Left lung (tissue), 14 donors: ENCODE measurements at places on chromosomes 5 and 9. TPM values are rescaled to one million over a fixed set of nuclear protein-coding genes. Genes with fewer than 3 reads are reported as not detected.

Gene ABLIM3
- total RNA-seq: 33.2 TPM

DNA sequence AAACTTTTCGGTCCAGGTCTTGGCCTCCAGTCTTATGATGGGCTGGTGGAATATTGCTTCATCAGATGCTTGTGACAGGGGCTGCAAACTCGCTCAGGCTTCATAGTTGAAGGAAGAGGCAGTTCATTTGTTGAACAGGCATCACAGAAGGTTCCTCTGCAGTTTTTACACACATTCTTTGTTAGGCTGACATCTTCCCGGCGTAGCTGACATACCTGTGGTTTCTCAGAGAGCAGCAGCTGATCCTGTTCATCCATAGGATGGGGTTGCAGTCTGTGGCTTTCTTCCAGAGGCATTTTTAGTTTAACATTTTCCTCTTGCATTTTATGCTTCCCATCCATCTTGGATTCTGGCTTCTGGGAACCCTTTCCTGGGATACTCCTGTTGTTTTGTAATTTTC, 1255.2 kb downstream of the EFNA5 start:
- no peak overlapping the region for H3K4me3 ChIP-seq
- no peaks in the 10 kb centered on the region for H3K36me3 ChIP-seq
- H3K27ac ChIP-seq: no peak overlapping the region
- DNase-seq: no peak
- no peaks in the 10 kb centered on the region for H3K4me1 ChIP-seq

GRCh38 chr5:33409435-33410170, 31.2 kb upstream of the TARS1 start:
- H3K4me1 ChIP-seq: no peaks in the 10 kb centered on the region
- no peaks in the 10 kb centered on the region for H3K36me3 ChIP-seq
- H3K4me3 ChIP-seq: no peak overlapping the region
- DNase-seq: no peak

GRCh38 chr5:131999441-132000240, 11.8 kb downstream of the ACSL6 start:
- H3K36me3 ChIP-seq: no peaks in the 10 kb centered on the region
- no peaks in the 10 kb centered on the region for H3K4me1 ChIP-seq
- no peak overlapping the region for H3K4me3 ChIP-seq
- H3K27me3 ChIP-seq: no peaks in the 10 kb centered on the region

DNA sequence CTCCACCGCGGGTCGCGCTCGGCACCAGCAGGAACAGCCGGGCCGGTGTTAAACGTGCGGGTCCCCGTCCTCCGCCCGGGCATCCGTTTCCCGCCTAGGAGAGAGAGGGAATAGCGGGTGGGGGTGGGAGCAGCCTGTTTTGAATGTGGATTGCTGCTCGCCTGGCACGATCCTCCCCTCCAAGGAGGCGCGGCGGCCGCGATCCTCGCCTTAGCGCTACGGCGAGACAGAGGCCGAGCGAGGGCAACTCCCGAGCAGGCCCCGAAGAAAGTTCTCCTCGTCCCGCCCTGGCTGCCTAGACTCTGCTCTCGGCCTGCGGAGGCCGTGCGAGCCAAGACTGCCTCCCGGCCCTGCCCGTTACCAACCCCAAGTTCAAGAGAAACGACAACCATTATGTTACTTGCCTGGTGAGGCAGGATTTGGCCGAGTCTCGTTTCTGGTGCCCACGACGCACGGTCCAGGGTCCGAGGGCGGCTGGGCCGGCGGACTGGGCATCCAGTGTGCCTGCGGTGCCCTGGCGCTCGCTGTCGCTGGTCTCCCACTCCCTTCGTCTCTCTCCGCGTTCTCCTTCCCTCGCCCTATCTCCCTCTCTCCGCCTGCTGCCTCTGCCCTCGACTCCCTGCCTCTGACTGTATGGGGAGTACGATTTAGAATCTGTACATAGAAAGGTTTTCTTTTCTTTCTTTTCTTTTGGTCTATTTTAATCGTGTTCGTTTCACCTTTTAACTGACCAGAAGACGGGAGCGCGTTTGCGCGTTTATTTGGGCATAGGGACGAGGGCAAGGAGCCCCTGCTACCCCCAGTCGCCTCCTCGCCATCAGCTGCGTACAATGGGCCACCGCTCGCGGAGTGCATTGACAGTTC, 724 bp downstream of the NR2F1-AS1 start:
- no peaks in the 10 kb centered on the region for H3K36me3 ChIP-seq
- DNase-seq: no peak
- peaks cover 97% of the 10 kb centered on the region for H3K27me3 ChIP-seq
- H3K4me1 ChIP-seq: peaks cover 41% of the 10 kb centered on the region

- peak overlapping the region; percentile 30 for H3K27ac ChIP-seq
- H3K4me1 ChIP-seq: no peaks in the 10 kb centered on the region
- no peak overlapping the region for H3K4me3 ChIP-seq
- DNase-seq: no peak
Observed at GRCh38 chr9:107639426-107639825, 149.9 kb upstream of the KLF4 start.

DNA sequence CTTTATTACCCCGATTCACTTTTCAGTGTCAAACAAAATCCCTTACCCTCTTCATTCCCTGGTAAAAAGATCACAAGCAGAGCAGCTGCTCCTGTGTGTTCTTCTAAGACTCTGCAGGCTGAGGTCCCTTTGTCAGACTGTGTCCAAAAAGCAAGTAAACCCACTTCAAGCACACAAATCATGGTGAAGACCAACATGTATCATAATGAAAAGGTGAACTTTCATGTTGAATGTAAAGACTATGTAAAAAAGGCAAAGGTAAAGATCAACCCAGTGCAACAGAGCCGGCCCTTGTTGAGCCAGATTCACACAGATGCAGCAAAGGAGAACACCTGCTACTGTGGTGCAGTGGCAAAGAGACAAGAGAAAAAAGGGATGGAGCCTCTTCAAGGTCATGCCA, 34.5 kb downstream of the CREBRF start:
- no peak for DNase-seq
- no peaks in the 10 kb centered on the region for H3K27me3 ChIP-seq
- peaks cover 19% of the 10 kb centered on the region for H3K4me1 ChIP-seq

- no peaks in the 10 kb centered on the region for H3K27me3 ChIP-seq
- no peak for DNase-seq
Observed at GRCh38 chr9:126462617-126463016, 136.0 kb downstream of the MVB12B start.

- H3K4me3 ChIP-seq: no peak overlapping the region
- H3K27ac ChIP-seq: no peak overlapping the region
- no peak for DNase-seq
- H3K4me1 ChIP-seq: no peaks in the 10 kb centered on the region
Observed at GRCh38 chr9:75847085-75847484, 43.4 kb upstream of the PCSK5 start.

- no peak overlapping the region for H3K4me3 ChIP-seq
- H3K27me3 ChIP-seq: no peaks in the 10 kb centered on the region
- no peaks in the 10 kb centered on the region for H3K4me1 ChIP-seq
- no peaks in the 10 kb centered on the region for H3K36me3 ChIP-seq
- H3K27ac ChIP-seq: no peak overlapping the region
Observed at GRCh38 chr9:24582146-24583126, 36.7 kb upstream of the IZUMO3 start.

Gene RFESD
- total RNA-seq: 2.7 TPM

GRCh38 chr9:100884518-100884917, 144.0 kb upstream of the PLPPR1 start:
- DNase-seq: no peak
- H3K27ac ChIP-seq: no peak overlapping the region
- no peak overlapping the region for H3K4me3 ChIP-seq
- no peaks in the 10 kb centered on the region for H3K36me3 ChIP-seq
- no peaks in the 10 kb centered on the region for H3K27me3 ChIP-seq
- H3K4me1 ChIP-seq: no peaks in the 10 kb centered on the region

- peaks cover 14% of the 10 kb centered on the region for H3K36me3 ChIP-seq
- no peaks in the 10 kb centered on the region for H3K27me3 ChIP-seq
- peaks cover 16% of the 10 kb centered on the region for H3K4me1 ChIP-seq
- H3K27ac ChIP-seq: no peak overlapping the region
Observed at GRCh38 chr9:123028973-123029372, 4.5 kb upstream of the GPR21 start.

Gene DRD1
- 0.17 TPM for total RNA-seq

DNA sequence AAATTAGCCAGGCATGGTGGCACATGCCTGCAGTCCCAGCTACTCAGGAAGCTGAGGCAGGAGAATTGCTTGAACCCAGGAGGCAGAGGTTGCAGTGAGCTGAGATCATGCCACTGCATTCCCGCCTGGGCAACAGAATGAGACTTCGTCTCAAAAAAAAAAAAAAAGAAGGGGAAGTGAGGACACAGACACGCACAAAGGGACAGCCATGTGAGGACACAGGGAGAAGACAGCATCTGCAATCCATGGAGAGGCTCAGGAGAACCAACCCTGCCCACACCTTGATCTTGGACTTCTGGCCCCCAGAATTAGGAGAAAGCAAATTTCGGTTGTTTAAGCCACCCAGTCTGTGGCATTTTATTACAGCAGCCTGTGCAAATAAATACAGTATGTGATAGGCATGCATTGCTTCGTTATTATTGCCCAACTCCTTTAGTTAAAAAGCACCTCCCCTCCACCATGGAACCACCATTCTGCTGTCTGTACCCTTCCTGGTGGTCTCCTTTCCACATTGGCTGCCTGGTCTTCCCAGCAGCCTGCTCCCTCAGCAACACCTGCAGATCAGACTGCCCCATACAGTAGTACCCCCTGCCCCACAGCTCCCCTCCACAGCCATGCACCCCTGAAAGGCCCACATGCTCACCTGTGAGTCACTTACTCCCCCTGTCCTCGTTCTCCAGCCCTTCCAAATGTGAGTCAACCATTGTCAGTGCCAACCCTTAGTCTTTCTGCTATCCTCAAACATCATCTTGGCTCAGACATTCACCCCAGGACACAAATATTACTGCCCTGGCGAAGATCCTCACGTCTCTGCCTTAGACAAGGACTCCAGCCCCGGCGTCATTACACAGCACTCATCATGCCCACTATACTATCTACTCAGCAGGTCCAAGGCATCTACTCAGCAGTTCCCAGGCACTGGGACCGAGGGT, 128.8 kb downstream of the ROR2 start:
- H3K36me3 ChIP-seq: no peaks in the 10 kb centered on the region
- no peak for DNase-seq
- H3K4me1 ChIP-seq: peaks cover 4% of the 10 kb centered on the region
- H3K27ac ChIP-seq: no peak overlapping the region

Gene ACER2
- 8.1 TPM for total RNA-seq

DNA sequence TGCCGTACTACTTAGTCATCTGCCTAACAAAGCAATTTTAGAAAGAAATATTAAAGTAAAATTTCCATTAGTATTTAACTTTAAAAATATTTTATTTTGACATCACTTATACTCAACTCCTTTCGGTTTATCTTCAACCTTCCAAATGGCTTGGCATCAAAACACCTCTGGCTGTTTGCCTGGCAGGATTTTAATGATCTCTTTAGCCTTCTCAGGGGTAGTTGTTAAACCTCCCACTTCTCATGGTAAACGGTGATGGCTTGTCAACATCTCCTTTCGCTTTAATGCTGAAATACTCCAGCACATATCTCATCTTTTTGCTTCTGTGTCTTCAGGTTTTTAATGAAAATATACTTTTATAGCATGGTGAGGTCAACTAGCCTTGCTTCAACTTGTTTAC, 747.1 kb downstream of the CETN3 start:
- H3K4me3 ChIP-seq: no peak overlapping the region
- no peaks in the 10 kb centered on the region for H3K27me3 ChIP-seq
- H3K27ac ChIP-seq: no peak overlapping the region
- H3K36me3 ChIP-seq: no peaks in the 10 kb centered on the region
- H3K4me1 ChIP-seq: no peaks in the 10 kb centered on the region
- DNase-seq: no peak

- peak overlapping the region; percentile 84 for H3K27ac ChIP-seq
- no peaks in the 10 kb centered on the region for H3K27me3 ChIP-seq
- no peaks in the 10 kb centered on the region for H3K36me3 ChIP-seq
- peaks cover 10% of the 10 kb centered on the region for H3K4me1 ChIP-seq
- peak overlapping the region; percentile 52 for H3K4me3 ChIP-seq
Observed at GRCh38 chr9:137034709-137035506, 3.0 kb upstream of the FUT7 start.

GRCh38 chr5:43357067-43357466, 43.9 kb upstream of the HMGCS1 start:
- H3K27me3 ChIP-seq: no peaks in the 10 kb centered on the region
- no peak overlapping the region for H3K4me3 ChIP-seq
- no peak overlapping the region for H3K27ac ChIP-seq
- H3K4me1 ChIP-seq: no peaks in the 10 kb centered on the region
- DNase-seq: no peak

Gene LURAP1L
- total RNA-seq: 37.8 TPM

- DNase-seq: peak; percentile 84
- no peaks in the 10 kb centered on the region for H3K36me3 ChIP-seq
- H3K4me1 ChIP-seq: peaks cover 18% of the 10 kb centered on the region
- H3K4me3 ChIP-seq: peak overlapping the region; percentile 57
Observed at GRCh38 chr9:14315875-14316601, 2.1 kb upstream of the NFIB start.

GRCh38 chr9:90985631-90986030, 184.0 kb downstream of the SYK start:
- no peak for DNase-seq
- no peak overlapping the region for H3K27ac ChIP-seq
- H3K4me1 ChIP-seq: no peaks in the 10 kb centered on the region
- H3K36me3 ChIP-seq: no peaks in the 10 kb centered on the region
